ENCODE measurements at places on chromosomes 7 and 10.

DNA sequence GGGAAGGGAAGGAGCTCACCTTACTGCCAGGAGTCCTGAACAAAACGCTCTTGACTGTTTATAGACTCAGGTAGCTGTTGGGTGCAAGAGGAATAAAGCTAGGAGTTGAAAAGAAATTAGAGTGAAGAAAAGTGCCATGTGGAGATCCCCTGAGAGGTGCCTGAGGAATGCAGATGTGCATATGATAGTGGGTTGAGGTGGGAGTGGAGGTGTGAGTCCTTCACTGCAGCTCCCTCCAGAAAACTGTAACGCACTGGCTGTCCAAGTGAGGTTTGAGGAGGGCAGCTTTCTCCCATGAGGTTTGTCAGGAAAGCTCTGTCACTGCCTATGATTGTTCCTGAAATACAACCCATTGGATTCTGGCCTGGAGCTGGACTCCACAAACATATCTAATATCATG is 904.8 kb upstream of the POT1 start:
- no peak for DNase-seq

DNA sequence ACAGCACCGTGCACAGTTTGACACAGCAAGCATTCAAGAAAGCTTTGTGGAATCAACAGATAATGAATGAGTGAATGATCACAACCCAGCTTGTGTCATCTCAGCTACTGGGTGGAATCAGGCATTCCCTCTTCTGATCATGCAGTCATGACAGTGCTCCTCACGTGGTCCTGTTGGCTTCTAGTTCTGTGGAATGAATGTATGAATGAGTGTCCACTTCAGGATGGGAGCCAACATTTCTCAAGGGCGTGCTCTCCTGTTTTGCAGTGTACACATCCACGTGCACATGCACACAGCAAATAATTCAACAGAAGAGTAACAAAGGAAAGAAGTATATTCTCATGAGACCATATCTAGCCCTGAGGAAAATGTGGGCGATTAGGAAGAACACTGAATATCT is 133.1 kb upstream of the NPVF start:
- no peak for DNase-seq

- no peak for DNase-seq
Observed at GRCh38 chr7:4707980-4708411, 25.9 kb downstream of the FOXK1 start.

GRCh38 chr7:47942132-47942531 is 6.1 kb downstream of the PKD1L1 start:
- DNase-seq, result no peak
